GM03348 (cell line): ENCODE measurements at places on chromosomes 2 and 18.

GRCh38 chr2:233384811-233385488 is 30.7 kb downstream of the DGKD start:
- no peak for DNase-seq

- DNase-seq, result no peak
Measured at GRCh38 chr18:60232541-60232940, 140.0 kb downstream of the MC4R start.

DNA sequence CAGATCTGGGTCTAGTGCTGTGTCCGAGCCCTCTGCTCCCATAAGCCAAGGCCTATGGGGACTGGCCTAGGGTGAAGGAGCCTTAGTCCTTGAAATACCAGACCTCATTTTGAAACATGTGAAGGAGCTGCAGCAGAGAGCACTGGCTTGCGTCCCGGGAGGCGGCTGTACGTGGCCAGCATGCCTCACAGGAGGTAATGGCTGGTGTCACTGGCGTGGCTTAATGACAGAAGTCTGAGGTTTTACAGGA is 72.7 kb upstream of the OTOS start:
- no peak for DNase-seq

DNA sequence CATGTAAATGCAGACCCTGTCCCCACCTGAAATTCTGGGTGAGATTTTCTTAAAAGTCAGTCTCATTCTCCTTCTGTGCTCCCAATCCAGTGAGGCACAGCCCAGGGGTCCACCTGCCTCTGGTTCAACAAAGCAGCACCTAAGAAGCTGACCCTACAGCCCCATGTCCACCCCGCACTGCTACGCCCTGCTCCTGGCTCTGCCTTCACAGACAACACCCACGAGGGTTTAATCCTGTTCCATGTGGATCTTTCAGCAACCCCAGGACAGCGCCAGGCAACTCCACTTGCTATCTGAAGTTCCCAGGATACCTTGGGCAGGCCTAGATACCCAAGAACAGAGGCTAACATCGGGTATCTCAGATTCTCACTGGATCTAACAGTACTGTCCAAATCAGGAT is 44.9 kb downstream of the HDLBP start:
- no peak for DNase-seq

- DNase-seq, result no peak
Measured at GRCh38 chr2:162686336-162686735, 152.2 kb downstream of the KCNH7 start.

GRCh38 chr2:16204886-16205620 is 264.7 kb downstream of the MYCN start:
- DNase-seq, result no peak

GRCh38 chr2:142621287-142621686 is 256.2 kb upstream of the KYNU start:
- no peak for DNase-seq

DNA sequence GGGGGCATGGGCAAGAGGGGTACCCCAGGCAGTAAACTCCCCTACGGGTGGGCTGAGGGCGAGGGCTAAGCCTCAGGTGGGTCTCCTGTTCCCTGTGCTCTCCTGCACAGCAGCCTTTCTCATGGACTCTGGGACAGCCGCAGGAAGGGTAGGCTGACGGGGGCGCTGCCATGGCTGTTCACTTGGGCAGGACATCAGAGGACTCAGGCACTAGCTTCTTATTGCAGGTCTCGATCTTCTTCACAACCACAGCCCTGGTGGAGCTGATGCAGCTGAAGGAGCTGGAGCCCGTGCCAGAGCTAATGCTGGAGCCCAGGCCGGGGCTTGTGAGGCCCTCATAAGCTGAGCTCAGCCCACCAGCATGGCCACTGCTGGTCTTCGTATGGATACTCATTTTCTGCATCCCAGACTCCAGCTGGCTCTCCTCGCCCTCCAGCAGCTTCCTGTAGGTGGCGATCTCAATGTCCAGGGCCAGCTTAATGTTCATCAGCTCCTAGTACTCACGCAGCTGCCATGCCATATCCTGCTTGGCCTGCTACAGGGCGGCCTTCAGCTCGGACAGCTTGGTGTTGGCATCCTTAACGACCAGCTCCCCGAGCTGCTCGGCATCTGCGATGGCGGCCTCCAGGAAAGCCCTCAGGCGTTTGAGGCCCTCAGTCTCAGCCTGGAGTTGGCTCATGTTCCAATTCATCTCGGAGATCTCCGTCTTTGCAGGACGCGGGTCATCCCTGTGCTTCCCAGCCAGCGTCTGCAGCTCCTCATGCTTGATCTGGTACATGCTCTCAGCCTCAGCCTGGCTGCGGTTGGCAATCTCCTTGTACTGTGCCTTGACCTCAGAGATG is 359.8 kb upstream of the SETBP1 start:
- DNase-seq, result no peak

DNA sequence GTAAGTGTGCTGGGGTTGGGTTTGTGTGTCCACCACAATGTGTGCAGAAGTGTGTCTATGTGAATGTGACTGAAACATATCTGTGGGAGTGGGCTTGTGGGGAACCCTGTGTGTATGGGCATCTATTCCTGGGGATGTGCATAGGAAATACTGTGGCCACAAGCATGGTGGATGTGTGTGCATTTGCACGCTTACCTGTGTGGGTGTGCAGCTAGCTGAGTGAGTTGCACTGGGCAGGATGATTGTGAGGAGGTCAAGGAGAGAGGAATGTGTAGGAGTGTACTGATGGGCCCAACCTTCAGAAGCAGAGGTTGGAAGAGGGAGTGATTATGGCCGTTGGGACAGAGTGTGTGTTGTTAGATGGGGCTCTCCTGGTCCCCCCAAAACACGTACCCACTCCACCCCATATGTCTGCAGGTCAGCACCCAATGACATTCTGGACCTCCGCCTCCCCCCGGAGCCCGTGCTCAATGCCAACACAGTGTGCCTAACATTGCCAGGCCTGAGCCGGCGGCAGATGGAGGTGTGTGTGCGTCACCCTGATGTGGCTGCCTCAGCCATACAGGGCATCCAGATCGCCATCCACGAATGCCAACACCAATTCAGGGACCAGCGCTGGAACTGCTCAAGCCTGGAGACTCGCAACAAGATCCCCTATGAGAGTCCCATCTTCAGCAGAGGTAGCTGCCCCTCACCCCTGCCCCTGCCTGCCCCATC is 1.2 kb downstream of the WNT10A start:
- DNase-seq, result no peak

DNA sequence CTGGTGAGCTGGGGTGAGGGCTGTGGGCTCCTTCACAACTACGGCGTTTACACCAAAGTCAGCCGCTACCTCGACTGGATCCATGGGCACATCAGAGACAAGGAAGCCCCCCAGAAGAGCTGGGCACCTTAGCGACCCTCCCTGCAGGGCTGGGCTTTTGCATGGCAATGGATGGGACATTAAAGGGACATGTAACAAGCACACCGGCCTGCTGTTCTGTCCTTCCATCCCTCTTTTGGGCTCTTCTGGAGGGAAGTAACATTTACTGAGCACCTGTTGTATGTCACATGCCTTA is 10.5 kb downstream of the PROC start:
- DNase-seq, result no peak

DNA sequence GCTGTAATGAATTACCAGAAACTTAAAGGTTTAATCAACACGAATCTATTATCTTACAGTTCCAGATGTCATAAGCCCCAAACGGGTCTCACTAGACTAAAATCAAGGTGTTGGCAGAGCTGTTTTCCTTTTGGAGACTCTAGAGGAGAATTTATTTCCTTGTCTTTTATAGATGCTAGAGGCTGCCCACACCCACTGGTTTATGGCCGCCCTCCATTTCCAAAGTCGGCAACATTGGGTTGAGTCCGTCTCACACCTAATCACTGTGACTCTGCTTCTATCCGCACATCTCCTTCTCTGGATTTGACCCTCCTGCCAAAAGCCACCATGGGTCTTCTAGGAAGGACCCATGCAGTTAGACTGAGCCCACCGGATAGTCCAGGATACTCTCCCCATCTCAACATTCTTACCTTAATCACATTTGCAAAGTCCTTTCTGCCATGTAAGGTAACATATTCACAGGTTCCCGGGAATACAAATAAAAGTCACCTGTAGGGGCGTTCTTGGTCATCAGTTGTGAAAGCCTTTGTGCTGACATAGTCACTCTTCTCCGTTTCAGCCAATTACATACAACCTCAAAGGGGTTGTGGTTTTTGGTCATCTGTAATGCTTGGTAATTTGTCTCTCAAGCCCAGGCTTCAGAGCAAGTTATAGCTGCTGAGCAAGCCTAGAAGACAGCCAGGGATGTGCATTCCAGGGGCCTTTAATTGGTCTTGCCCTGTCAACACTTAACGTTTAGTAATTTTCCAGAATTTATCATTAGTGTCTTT is 179.4 kb downstream of the ANTXR1 start:
- peak; percentile 58 for DNase-seq

GRCh38 chr2:127314193-127314988 is 20.4 kb upstream of the ERCC3 start:
- no peak for DNase-seq

GRCh38 chr2:215274829-215275228 is 37.0 kb upstream of the ATIC start:
- no peak for DNase-seq

- DNase-seq, result no peak
Measured at GRCh38 chr2:83654091-83654611, 804.9 kb downstream of the SUCLG1 start.

GRCh38 chr18:34809451-34810072 is 99.5 kb downstream of the DTNA start:
- DNase-seq, result peak; percentile 50

GRCh38 chr18:37577051-37577611 is 11.5 kb upstream of the CELF4 start:
- DNase-seq, result no peak

DNA sequence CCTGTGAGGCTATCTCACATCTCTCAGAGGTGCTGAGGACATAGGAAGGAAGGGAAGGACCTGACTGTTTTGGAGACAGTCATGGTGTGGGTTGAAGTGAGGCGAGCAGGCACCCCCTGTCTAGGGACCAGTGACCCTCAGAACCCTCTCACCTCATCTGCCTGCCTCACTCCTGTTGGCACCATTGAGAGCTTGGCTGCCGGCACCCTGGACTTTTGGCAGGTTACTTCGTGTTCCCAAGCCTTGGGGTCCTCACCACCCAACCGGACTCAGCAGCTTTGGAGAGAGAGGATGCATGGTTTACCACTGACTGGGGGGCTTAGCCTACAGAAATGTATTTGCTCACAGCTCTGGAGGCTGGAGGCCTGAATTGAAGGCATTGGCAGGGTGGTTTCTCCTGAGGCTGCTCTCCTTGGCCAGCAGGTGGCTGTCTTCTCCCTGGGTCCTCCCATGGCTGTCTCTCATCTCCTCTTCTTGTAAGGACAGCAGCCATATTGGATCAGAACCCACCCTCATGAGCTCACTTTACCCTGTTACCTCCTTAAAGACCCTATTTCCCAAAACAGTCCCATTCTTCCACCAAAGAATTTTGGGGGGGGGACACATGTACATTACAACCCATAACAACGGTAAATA is 142.0 kb downstream of the TSN start:
- peak; percentile 61 for DNase-seq

DNA sequence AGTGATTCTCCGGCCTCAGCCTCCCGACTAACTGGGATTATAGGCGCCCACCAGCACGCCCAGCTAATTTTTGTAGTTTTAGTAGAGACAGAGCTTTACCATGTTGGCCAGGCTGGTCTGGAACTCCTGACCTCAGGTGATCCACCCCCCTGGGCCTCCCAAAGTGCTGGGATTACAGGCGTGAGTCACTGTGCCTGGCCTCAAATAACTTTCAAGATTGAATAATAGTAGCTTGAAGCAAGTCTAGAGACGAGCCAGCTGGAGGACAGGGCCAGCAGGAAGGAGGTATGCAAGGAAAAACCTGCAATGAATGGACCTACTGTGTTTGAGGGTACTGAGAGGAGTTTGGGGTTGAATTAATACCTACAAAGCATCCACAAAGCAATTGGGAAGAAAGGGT is 87.5 kb downstream of the MSH2 start:
- no peak for DNase-seq

GRCh38 chr18:26091047-26091630 is 726 bp upstream of the SS18 start:
- DNase-seq, result peak; percentile 79

GRCh38 chr2:166700079-166700478 is 188.2 kb upstream of the XIRP2 start:
- DNase-seq, result no peak

GRCh38 chr2:163800951-163801381 is 65.2 kb upstream of the FIGN start:
- peak; percentile 51 for DNase-seq

GRCh38 chr2:161120775-161121174 is 39.5 kb upstream of the TANK start:
- no peak for DNase-seq

- no peak for DNase-seq
Measured at GRCh38 chr2:99974275-99974674, 168.1 kb downstream of the AFF3 start.

DNA sequence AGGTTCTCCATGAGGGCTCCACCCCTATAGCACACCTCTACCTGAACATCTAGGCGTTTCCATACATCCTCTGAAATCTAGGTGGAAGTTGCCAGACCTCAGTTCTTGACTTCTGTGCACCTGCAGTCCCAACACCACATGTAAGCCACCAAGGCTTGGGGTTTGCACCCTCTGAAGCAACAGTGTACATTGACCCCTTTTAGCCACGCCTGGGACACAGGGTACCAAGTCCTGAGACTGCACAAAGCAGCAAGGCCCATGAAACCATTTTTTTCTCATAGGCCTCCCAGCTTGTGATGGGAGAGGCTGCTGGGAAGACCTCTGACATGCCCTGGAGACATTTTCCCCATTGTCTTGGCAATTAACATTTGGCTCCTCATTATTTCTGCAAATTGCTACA is 20.0 kb downstream of the ARL6IP6 start:
- DNase-seq, result no peak

- DNase-seq, result no peak
Measured at GRCh38 chr2:237011206-237011795, 74.4 kb upstream of the COPS8 start.

DNA sequence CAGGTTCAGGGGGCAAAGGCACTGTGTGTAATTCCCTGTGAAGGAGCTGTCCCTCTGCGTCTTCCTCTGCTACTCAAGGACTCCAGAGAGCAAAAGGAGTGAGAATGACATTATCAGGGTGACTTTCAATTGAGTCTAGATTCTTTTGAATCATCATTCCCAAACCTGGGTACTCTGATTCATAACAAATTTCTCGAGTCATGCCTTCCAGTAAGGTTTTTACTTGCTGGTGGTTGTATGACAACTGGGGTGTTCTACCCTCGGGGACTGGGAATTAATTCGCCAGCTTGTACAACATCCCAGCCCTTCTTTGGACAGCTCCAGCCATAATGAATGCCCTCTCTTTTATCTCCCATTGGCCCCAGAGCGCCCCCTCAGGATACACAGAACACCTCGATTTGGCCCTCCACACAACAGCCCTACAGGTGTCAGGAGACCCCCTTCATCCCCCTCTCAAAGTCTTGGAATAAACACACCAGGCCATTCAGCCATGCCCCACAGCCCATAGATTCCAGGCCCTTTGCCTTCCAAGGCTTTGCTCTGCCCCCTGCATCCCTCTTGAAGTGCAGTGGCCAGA is 254.5 kb downstream of the KLHL29 start:
- no peak for DNase-seq

- DNase-seq, result no peak
Measured at GRCh38 chr18:75785834-75786233, 358.3 kb upstream of the SMIM21 start.
